MV-4-11 (cell line): ENCODE measurements at places on chromosomes 2 and 18.
A peak's percentile ranks its signal among the peaks of the same experiment; 100 is the strongest.

GRCh38 chr2:88832311-88832991 lies 141.0 kb downstream of the RPIA start:
- DNase-seq: no peak

DNA sequence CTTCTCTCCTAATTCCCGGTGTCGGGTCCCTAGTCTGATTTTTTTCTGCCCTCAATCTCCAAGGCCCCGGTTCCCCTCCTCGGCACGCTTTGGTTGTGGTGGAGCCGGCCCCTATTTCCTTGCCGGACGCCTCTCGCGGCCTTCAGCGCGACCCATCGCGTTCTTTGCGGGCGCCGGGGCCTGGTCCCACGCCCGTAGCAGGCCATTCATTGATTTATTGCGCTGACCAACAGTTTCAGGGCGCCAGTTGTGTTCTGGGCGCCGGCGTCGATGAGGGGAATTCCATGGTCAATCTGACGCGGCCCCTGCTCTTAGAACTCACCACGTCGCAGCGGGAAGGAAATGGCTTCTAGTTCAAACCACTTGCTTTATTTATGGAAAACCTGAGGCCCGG lies 396 bp downstream of the CNOT9 start:
- DNase-seq: peak; percentile 53

DNA sequence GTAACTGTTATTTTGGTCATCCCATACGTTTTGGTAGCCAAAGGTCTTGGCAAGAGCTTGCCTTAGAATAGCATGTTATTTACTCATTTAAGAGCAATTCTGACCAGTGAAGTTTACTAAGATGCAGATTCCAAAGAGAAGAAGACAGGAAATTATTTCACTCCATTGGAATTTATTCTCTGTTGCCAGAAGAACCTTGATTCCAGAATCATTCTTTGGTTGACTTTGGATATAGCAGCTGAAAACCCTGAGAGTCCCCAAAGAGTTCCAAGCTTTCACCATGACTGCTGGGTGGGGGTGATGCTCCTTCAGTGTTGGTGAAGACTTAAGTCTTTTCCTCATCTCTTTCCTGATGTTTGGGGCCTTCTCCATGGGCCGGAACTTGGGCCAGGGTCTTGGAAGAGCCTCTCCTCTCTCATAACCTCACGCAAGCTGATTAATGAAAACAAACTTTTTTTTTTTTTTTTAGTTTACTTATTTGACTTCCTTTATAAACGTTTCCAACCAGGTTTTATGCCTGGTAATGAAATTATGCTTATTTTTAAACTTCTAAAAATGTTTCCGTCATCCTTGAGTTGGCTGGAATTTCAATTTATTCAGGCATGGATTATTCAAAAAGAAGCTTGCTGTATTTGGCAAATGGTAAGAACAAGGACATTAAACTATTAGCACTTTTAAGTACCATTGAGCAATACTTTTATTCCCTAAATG lies 192.0 kb downstream of the MTX2 start:
- DNase-seq: no peak

DNA sequence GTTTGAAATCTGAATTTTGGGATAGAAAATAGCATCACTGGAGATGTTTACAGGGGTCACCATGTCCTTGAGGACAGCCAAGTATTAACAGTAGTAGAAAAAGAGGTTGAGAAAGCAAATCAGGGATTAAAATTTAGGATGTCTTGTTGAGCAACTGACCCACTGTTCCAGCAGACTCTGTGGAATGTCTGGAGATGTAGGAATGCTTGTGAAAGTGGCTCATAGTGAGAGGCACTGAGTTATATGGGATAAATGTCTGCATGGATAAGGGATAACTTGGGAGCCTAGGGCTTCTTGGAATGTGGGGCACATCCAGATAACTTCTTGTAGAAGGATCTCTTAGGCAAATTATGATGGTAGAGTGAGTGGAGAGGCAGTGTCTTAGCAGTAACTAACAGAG lies 495.0 kb downstream of the TMX3 start:
- no peak for DNase-seq

GRCh38 chr2:219552382-219553167 lies 8.7 kb downstream of the TMEM198 start:
- DNase-seq: peak; percentile 48

- no peak for DNase-seq
Measured at GRCh38 chr2:1964659-1965058, 220.3 kb upstream of the PXDN start.

- DNase-seq: no peak
Measured at GRCh38 chr2:121014876-121015275, 270.1 kb downstream of the TFCP2L1 start.

DNA sequence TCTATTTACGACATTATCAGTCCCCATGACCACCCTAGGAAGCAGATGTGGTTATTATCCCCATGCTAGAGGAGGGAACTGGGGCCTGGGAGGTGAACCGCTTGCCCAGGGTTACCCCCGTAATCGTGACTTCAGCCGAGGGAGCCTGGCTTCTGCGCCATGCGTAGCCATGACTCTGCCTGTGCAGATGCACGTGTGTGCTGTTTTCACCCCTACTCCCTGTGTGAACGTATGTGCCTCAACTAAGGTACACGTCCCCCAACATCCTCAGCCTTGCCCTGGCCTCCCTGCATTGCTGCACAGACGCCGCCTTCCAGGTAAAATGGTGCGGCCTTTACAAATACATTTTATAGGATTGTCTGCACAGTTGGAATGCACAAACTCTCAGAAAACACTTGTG lies 40.2 kb downstream of the LPIN1 start:
- no peak for DNase-seq

- DNase-seq: no peak
Measured at GRCh38 chr2:153115141-153115540, 363.4 kb downstream of the RPRM start.

GRCh38 chr18:52582516-52582915 lies 242.5 kb downstream of the DCC start:
- no peak for DNase-seq

DNA sequence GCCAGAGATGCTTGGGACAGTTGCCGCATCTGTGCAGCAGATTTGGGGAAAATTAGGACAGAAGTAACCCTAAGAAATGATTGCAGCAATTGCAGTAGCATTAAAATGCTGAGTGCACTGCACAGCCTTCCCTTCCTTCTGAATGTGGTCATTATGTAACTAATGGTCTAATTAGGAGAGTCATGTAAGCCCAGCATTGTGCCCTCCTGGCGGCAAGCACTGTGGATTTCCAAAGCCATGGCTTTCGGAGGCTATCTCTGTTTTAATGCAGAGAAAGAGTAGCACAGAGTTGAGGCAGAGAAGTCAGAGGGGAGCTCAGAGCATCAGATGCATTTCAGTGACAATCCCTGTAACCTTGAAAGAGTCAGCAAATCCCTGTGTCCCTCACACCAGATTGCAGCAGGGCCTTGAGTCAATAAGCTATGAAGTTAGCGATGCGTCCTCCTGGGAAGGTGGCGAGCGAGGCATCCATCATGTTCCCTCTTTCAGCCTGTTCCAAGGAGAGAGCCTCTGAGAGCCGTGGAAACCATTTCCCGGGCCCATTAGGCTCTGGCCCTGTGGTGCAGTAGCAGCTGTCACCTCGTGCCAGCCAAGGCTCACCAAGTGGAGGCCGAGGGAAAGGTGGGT lies 307.2 kb downstream of the FBXO15 start:
- no peak for DNase-seq

DNA sequence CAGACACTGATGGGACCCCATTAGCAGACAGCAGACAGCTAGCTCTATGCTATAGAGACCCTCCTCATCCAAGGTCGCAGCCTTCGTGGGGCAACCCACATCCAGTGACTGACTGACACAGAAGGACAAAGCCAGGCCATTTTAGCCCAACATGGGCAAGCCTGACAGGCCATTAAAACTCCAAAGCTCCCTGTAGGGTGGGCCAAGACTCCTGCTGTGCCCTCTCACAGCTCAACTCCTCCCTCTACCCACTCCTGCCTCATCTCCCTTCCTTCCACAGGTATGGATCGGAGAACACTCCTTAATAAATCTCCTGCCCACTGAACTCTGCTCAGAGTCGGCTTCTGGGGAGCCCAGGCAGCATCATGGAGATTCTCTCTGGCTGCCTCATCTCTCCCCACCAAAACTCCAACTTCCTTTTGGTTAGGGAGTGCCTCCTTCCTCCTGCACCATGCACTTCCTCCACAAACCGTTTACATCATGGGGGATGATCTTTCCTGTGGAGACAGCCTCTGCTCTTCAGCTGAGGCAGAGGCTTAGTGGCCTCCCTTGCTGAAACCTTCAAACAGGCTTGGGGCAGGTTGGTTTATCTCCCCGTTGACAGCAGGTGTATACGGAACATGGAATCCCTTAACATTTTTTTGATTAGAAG lies 86.5 kb downstream of the ACTR3 start:
- peak; percentile 52 for DNase-seq

DNA sequence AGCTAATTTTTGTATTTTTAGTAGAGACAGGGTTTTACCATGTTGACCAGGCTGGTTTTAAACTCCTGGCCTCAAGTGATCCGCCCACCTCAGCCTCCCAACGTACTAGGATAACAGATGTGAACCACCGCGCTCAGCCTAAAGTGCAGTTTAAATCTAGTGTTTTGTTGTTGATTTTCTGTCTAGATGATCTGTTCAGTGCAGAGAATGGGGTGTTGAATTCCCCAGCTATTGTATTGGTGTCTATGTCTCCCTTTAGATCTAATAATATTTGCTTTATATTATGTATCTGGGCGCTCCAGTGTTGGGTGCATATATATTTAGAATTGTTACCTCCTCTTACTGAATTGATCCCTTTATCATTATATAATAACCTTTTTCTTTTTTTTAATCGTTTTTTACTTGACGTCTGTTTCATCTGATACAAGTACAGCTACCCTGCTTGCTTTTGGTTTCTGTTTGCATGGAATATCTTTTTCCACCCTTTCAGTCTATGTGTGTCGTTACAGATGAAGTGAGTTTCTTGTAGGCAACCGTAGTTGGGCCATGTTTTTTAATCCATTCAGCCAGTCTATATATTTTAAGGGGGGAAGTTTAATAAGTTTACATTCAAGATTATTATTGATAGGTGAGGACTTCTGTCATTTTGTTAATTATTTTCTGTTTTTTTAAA lies 34.3 kb downstream of the GALM start:
- DNase-seq: no peak

DNA sequence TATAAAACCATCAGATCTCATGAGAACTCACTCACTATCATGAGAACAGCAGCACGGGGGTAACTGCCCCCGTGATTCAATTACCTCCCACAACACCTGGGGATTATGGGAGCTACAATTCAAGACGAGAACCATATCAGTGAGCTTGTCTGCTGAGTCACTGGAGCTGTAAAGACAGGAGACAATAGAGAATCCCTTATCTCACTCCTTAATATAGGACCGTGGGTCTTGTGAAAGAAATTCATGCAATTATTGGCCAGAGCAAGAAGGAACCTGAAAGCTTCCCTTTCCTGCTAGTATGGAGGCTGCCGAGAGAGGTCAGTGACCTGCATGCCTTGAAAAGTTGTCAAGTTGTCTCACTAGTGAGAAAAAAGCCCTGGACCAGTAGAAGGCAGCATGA lies 9.5 kb upstream of the TNFAIP6 start:
- DNase-seq: peak; percentile 35

GRCh38 chr2:112915300-112916144 lies 4.6 kb downstream of the IL37 start:
- no peak for DNase-seq

DNA sequence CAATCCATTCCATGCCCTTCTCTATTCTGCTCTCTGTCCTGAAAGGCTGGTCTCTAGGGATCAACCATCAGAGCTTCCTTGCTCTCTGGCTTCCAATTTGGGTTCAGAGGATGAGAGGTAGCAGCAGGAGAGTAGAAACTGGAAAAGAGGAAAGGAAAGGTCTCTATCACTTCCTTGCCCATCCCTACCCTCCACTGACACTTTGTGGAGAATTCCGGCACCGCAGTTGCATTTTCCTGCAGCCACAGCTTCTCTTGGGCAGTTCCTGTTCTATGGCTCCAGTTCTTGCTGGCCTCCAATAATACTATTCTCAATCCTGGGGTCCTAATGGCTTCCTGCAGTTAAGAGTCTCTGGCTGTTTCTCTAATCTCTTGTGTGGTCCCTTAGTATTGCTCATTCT lies 13.3 kb upstream of the IMPACT start:
- DNase-seq: no peak

- DNase-seq: no peak
Measured at GRCh38 chr2:200050921-200051610, 95.7 kb downstream of the MAIP1 start.

DNA sequence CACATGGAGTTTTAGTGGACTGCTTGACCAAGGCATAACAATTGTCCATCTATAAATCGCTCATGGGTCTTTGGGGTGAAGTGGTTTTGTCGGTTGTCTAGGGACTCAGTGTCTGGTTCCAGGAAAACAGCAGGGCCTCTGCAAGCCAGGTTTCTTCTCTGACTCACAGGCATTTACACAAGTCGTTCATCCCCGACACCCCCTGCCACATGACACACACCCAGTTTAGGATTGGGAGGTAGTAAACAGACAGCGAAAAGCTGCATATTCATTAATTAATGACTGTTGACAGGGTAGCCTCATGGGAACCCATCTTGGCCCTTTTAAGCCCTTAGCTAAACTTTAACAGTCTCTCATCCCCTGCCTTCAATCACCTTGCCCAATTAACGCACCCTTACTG lies 194.8 kb upstream of the ACVR2A start:
- no peak for DNase-seq

DNA sequence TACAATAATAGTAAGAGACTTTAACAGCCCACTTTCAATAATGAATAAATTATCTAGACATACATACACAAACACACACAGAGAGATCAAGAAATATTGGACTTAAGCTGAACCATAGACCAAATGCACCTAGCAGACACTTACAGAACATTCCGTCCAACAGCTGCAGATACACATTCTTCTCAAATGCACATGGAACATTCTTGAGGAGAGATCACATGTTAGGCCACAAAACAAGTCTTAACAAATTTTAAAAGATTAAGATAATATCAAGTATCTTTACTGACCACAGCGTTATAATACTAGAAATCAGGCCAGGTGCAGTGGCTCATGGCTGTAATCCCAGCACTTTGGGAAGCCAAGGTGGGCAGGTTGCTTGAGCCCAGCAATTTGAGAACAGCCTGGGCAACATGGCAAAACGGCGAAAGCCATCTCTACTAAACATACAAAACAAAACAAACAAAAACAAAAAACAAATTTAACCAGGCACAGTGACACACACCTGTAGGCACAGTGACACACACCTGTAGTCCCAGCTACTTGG lies 7.4 kb downstream of the CERKL start:
- no peak for DNase-seq

- peak; percentile 65 for DNase-seq
Measured at GRCh38 chr2:111209045-111209514, 88.4 kb downstream of the BCL2L11 start.

DNA sequence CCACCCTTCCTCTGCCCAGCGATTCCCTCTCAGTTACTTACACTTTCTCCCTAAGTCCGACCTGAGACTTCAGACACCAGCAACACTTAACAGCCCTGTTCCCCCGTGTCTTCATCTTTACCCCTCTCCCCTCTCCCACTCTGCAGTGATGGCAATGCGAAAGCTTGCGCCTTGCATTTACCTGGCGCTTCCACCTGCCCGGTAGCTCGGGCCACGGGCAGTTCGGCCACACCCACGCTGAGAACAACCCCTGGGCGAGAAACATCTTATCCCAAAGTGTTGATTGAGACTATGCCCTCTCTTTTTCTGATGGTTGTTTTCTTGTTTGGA lies 558 bp downstream of the DNAJC10 start:
- DNase-seq: no peak
